ENCODE measurements at places on chromosomes 5 and 9.

GRCh38 chr5:143772621-143773020 is 39.3 kb upstream of the HMHB1 start:
- no peak for DNase-seq

DNA sequence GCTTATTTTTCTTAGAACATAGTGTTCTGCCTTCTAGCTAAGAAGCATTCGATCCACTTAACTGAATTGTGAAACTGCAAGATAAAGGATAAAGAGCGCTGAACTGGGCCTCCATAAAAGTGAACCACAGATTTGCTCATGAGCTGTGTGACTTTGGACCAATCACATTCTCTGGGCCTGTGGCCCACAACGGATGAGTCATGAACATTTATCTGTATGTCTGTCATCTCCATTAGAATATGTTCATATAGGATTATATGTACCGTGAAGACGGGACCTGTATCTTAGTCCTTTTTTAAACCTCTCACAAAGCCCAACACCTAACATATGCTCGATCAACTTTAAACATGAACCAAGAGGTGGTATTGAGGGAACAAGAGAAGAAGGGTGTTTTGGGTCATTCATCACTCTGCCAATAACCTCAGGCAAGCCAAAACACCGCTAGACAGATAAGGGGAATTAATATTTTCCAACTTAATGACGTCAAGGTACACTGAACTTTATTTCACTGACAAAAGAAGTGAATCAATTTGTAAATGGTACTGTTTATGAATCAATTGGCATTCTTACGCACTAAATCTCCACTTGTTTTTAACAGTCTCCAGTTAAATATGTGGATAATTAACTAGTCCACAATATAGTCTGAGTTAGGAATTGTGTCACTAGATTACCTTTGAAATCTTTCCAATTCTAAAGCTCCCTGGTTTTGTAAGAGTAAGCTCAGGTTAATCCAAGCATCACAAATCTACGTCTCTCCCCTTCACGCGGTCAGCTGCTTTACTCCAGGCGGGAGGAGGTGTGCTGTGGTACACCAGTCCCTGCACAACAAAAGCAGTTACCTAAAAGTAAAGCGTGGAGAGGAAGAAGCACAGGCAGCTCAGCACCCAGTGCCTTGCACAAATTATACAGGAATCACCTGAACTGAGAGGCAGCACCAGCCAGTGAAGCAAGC is 1.6 kb downstream of the TMEM245 start:
- DNase-seq, result no peak

DNA sequence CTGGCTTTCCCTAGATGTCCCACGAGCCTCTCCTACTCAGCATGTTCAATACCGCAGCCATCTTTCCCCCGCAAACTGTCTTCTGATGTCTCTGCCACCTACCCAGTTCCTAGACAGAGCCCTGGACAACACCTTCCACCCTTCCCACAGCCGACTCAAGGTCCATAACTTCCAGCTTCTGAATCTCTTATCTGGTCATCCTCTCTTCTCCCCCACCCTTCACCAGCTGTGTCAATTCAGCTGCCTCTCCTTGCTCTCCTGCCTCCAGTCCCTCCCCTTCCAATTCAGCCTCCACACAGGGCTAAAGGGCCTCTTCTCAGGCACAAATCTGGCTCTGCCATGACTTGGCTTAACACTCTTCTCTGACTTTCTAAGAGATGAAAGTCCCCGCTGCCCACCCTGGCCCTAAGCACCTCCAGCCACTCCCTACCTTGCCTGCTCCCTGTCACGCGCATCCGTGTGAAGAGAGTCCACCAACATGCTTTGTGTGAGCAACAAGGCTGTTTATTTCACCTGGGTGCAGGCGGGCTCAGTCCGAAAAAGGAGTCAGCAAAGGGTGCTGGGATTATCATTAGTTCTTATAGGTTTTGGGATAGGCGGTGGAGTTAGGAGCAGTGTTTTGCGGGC is 25.2 kb downstream of the AQP7 start:
- DNase-seq, result no peak

- DNase-seq, result no peak
These were observed 105.6 kb downstream of the SUSD1 start for GRCh38 chr9:112069318-112070169.

- no peak for DNase-seq
These were observed 51.8 kb upstream of the TLE1 start for GRCh38 chr9:81741103-81741502.

DNA sequence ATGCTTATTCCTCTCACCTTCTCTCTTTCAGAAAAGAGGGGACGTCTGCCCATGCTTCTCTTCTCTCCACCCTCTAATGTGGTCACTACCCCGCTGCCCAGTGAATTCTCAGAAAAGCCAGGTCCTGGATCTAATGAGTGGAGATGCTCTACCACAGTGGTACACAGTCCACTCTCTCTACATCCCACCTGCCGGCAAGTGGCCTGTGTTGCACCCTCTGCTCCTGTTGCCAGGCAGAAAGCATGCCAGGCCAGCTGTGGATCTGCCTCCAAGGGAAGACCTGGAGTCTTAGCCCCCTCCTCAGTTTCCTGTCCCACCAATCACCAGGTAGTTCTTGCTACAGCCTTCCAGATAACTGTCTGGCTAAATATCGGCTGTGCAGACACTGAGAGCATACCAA is 71.2 kb upstream of the SPDL1 start:
- no peak for DNase-seq

GRCh38 chr5:66810151-66810550 is 214.0 kb downstream of the MAST4 start:
- DNase-seq, result no peak

GRCh38 chr5:43420241-43420640 is 8.1 kb upstream of the CCL28 start:
- no peak for DNase-seq

GRCh38 chr5:150323092-150323491 is 20.4 kb upstream of the ARSI start:
- DNase-seq, result no peak

DNA sequence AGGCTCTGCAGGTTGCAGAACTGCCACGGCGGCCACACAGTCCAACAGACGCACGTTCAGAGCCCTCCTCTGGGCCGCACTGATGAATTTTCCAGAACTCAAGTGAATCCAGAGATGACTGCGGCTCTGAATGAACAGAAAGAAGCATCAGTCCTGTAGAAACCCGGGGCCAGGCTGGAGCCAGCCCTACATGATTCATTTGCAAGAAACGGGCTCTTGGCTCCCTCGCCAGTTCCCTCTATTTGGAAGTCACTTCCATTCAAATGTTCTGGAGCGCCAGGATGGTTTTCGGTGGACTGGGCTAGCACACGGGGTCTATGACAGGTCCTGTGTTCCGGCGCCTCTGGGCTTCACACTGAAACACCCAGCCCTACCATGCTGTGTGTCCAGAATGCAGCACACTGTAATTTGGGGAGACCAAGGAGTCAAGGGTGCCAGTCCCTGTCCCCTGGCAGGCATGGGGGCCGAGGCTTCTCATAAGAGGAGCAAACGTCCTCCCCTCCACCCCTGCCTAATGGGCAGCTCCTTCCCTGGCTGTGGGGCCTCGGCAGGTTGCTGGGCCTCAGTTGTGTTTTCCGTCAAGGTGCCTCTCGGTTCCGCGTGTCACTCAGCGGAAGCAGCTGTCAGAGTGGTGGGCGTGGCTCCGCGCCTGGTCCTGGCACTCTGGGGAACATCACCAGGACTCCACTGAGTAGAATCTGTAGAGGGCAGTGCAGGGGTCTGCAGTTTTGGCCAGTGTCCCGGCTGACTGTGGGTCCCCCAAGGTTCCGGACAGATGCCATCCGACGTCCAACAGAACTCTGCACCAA is 18.1 kb upstream of the COL5A1 start:
- DNase-seq, result no peak

Measured in activated naive CD4-positive, alpha-beta T cell (primary cell).